ENCODE measurements at places on chromosomes 12 and 14. TPM values are rescaled to one million over a fixed set of nuclear protein-coding genes. Genes with fewer than 3 reads are reported as not detected.

KRT6C gene
- not detected for total RNA-seq

PTPRB gene
- 20.8 TPM for total RNA-seq

GRCh38 chr12:29627221-29627620, 129.7 kb upstream of the OVCH1 start:
- no peak for DNase-seq
- H3K4me3 ChIP-seq: no peak overlapping the region
- H3K27ac ChIP-seq: no peak overlapping the region
- H3K36me3 ChIP-seq: no peaks in the 10 kb centered on the region
- no peaks in the 10 kb centered on the region for H3K27me3 ChIP-seq
- H3K4me1 ChIP-seq: no peaks in the 10 kb centered on the region

DNA sequence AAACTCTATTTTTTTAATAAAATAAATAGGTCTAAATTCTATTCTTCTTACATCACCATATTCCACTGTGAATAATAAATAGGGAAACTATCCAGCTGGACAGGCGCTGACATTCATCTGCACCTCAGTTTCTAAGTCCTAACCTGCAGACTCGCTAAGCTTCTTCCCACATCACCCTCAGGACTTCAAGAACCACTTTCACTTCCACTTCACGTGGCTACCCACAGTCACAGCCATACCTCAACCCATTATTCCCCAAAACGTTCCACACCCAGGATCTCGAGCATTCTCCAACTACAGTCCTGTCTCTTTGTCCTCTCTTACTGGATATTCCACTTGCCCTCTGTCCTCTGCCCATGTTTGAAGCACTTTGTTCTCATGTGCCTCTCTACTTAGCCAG, 71.1 kb downstream of the C2CD5 start:
- H3K4me3 ChIP-seq: no peak overlapping the region
- no peak for DNase-seq
- H3K4me1 ChIP-seq: no peaks in the 10 kb centered on the region
- H3K36me3 ChIP-seq: peaks cover 10% of the 10 kb centered on the region

- no peak for DNase-seq
- H3K27me3 ChIP-seq: no peaks in the 10 kb centered on the region
- peaks cover 20% of the 10 kb centered on the region for H3K36me3 ChIP-seq
- H3K4me3 ChIP-seq: no peak overlapping the region
Measured at GRCh38 chr12:6736754-6737153, 12.9 kb downstream of the COPS7A start.

DNA sequence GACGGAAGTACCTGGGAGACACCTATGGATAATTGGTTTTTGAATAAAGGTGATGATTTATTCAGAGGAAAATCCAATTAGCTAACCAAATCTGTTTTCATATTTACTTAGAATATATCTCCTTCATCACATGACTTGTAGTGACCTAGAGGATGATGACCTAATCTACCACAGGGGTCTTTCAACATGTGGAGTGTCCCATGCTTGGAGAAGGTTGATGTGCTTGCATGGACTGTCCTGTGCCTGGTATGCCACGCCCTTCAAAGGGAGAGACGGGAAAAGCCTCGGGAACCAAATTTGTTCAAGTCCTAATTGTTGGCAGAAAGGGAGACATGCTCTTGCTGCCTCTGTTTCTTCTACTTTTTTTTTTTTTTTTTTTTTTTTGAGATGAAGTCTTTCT, 11.8 kb upstream of the PAPLN start:
- no peaks in the 10 kb centered on the region for H3K27me3 ChIP-seq
- DNase-seq: no peak
- H3K4me1 ChIP-seq: peaks cover 17% of the 10 kb centered on the region

GRCh38 chr12:131915000-131915689, 13.9 kb upstream of the PUS1 start:
- no peaks in the 10 kb centered on the region for H3K27me3 ChIP-seq
- H3K36me3 ChIP-seq: peaks cover 84% of the 10 kb centered on the region
- peaks cover 5% of the 10 kb centered on the region for H3K4me1 ChIP-seq
- no peak overlapping the region for H3K4me3 ChIP-seq
- DNase-seq: no peak
- H3K27ac ChIP-seq: no peak overlapping the region

Data from muscle of leg (tissue), 16 donors.